AML-193 (cell line): ENCODE measurements at places on chromosomes 5 and 9.
A peak's percentile ranks its signal among the peaks of the same experiment; 100 is the strongest.

DNA sequence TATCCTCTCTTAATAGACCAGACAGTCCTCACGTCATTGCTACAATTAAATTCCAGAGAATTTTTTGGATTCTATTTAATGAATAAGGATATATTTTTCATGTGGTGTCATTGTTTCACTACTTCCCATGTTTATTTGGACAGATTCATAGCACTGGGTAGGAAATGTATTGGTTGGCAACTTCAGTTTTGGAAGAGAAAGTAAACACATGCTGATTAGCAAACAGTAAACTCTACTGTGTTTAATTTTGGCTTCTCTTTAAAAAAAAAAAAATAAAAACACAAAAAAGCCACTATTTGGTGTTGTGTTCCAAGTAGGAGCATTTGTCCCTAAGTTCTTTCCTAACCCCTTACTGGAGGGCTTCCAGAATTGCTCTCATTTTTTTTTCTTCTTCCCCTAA, 77.3 kb downstream of the NFIB start:
- DNase-seq = no peak

DNA sequence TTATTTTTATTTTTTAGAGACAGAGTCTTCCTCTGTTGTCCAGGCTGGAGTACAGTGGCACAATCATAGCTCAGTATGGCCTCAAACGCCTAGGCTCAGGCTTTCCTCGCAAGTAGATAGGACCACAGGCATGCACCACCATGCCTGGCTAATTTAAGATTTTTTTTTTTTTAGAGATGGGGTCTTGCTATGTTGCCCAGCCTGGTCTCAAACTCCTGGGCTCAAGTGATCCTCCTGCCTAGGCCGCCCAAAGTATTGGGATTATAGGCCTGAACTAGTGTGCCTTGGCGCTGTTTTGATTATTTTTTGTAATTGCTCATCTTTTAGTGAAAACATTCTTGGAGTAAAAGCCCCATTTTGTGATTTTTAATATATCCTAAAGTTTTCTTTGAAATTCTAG, 5.4 kb downstream of the YTHDC2 start:
- DNase-seq = no peak

- no peak for DNase-seq
Measured at GRCh38 chr9:93950619-93951601, 4.2 kb downstream of the BARX1 start.

GRCh38 chr5:124887223-124887622, 140.8 kb upstream of the ZNF608 start:
- no peak for DNase-seq

- no peak for DNase-seq
Measured at GRCh38 chr5:58114324-58114723, 345.6 kb downstream of the PLK2 start.

GRCh38 chr5:11180890-11181289, 419.9 kb upstream of the DAP start:
- DNase-seq = no peak

- no peak for DNase-seq
Measured at GRCh38 chr9:33239921-33240320, at the start of gene SPINK4. TSS of gene SPINK4 (plus strand) at chr9:33240167. CDS start at chr9:33240209, 42 bp downstream.

DNA sequence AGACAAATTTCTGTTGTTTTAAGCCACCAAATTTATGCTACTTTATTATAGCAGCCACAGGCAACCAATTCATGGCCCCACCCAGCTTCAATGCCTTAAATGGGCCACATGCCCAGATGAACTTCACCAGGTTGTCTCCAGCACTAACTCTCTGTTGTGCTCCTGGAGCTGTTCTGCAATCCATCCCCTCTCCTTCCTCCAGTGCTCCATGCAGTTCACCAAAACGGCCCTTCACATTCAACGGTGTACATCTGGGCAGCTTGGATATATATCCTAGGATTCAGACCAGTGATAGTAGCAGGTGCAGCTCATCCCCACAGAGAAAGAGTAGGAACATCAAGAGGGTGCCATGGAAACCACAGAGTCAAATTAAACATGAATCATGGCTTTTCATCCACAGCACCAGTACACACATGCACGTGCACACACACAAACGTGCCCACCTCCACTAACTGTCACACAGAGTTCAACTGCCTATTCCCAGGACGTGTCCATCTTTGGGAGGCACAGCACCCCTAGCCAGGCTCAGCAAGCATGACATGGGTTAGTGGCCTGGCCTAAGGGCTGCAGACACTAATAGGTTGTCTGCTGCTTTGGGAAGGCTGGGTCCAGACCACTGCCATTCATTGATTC, 134.5 kb downstream of the MED10 start:
- no peak for DNase-seq

DNA sequence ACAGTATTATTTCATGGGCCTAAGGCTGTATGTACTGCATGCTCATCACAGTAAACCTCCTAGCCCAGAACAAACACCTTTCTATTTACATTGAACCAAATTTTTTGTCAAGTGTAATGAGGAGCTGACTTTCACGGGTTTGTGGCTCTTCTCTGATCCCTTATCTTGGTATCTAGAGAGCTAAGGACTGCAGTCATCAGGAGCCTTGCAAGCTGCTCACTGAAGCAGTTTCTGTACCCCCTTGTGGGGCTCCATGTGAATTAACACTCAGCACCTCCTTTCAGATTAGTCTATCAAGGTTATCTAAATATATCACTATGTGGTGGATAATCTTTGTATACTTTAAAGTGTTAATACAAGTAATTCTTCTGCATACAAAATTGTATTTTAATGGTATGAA, 108.2 kb downstream of the AUH start:
- DNase-seq = no peak

- DNase-seq = peak; percentile 13
Measured at GRCh38 chr5:159459951-159460538, 129.8 kb upstream of the IL12B start.
